Activated CD4-positive, CD25-positive, alpha-beta regulatory T cell (primary cell): ENCODE measurements at places on chromosomes 7 and 10.

- no peak for DNase-seq
These were observed 11.8 kb downstream of the FOXP2 start for GRCh38 chr7:114426382-114426781.

GRCh38 chr7:47390914-47391313 is 191.0 kb downstream of the TNS3 start:
- DNase-seq: no peak

DNA sequence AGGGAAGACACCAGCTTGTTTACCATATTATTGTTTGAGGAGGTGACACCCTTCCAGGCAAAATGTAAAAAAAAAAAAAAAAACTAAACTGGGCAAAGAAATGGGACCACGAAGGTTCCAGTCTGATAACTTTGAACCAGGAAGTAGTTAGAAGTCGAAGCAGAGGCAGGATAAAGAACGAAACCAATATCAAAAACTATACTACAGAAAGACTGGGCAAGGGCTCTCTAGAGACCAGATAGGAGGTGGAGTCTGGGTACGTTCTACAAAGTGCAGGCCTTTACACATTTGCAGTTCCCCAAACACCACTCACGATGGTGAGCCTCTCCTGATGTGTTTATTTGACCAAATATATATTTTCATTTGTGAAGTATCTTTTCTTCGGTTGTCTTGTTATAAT is 125.7 kb upstream of the CDK1 start:
- no peak for DNase-seq

GRCh38 chr10:88616250-88616977 is 29.9 kb downstream of the LIPJ start:
- no peak for DNase-seq

DNA sequence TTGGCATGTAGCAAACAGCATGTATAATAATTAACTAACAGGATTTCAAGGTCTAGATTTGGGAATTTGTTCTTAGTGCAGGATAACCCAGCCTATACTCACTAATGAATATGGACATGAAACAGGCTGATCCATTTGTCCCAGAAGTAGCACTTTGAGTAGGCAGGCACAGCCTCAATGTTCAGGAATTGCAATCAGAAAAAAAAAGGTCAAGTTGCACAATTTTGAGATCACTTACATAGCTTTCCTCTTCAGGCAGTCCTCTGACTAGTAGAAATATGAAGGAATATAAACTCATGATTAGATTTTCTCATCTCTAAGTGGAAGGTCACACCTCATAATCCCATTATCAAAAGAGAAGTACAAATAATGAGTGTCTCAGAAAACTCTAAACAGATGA is 921.4 kb upstream of the CELF2 start:
- DNase-seq: no peak

GRCh38 chr10:80713398-80713928 is 175.8 kb downstream of the SH2D4B start:
- DNase-seq: no peak

- DNase-seq: no peak
These were observed 204.7 kb downstream of the EBF3 start for GRCh38 chr10:129759214-129760002.

DNA sequence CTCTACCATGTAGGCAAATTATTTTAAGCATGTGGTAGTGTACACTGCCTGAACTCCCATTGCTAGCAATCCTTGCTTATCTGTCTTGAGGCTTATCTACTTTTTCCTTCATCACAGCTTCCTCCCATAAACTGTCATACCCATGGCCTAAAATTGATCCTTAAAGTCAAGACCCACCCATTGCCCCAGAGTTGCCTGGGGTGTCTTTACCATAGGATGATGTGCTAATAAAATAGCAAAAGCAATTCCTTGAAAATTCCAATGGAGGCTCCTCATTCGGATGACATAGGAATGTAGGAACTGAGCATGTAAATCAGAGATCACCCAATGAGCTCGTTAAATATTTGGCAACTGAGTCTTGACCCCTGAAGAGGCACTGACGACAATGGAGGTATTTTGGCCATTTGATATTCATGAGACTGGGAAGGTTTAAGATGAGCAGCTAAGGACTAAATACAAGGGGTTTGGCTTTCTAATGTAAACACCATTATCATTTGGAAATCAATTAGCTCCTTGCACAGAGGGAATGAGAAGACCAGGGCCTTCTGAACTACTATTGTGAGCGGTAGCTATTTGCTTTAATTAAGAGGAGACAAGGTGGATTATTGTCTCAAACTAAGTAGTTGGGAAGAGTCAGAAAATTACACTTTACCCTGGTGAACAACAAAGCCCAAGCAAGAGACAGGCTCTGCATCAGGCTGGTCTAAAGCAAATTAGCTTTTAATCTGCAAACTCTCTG is 234.9 kb downstream of the GATA3 start:
- DNase-seq: no peak

GRCh38 chr10:123640016-123640535 is 26.1 kb upstream of the GPR26 start:
- no peak for DNase-seq

GRCh38 chr7:20458521-20458920 is 127.8 kb downstream of the ITGB8 start:
- no peak for DNase-seq

DNA sequence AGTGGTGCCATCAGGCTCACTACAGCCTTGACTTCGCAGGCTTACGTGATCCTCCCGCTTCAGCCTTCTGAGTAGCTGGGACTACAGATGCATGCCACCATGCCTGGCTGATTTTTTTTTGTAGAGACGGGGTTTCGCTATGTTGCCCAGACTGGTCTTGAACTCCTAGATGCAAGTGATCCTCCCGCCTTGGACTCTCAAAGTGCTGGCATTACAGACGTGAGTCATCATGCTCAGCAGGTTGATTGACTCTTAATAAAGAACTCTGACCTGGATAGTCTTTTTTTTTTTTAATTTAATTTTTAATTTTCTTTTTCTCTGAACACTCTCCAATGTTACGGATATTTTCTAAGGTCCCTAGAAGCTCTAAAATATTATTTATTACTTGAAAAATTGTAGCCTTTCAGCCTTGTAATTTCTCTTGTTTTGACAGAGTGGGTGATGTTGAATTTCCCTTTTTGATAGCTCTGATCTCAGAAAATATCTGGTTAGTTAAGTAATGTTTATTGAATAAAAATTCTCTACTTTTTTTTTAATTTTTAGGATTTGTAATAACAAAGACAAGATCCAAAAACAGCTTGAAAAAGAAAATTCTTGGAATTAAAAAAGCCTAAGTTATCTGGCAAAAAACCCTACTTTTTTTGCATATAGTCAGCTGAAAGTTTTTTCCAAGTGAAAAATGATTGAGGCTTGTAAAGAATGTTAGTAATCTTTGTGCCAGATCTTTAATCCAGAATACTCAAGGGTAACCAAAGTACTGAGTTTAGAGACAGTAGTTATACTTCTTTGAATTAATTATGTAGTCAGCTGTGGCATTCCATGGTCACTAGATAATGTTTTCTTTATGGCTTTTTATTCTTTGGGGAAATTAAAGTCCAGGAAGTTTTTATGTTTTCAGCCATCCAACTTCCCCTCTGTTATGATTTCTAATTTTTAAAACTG is 26.7 kb downstream of the TBC1D12 start:
- no peak for DNase-seq

GRCh38 chr10:81594991-81595390 is 280.0 kb upstream of the NRG3 start:
- DNase-seq: no peak

DNA sequence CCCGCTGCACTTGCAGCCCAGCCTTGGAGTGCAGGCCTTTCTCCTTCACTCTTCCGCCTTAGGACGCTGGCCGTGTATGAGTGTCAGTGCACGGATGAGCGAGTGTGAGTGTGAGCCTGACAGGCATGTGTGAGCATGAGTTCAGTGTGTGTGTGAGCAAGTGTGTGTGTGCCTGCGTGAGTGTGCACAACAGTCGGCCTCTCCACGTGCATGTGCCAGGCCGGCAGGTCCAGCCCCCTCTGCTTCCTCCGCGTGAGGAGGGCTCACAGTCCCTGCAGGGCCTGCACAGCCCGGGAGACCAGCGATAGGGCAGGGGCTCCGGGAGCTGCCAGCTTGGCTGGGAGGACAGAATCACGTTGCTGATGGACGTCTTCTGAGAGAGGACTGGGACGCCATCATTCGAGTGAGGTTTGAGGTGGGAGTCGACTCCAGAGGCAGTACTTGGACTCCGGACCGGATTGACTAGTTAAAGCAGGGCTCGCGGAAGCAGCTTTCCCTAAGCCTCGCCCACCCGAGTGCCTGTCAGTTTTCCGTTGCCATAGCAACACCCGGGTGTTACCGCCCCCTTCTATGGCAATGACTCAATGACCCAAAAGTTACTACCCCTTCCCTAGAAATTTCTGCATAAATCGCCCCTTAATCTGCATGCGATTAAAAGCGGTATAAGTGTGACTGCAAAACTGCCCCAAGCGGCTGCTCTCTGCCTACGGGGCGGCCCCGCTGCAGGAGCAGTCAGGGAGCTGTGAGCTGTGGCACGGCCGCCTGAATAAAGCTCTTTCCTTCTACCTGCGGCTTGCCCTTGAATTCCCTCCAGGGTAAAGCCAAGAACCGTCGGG is 19.6 kb upstream of the CFAP46 start:
- DNase-seq: peak; percentile 29

DNA sequence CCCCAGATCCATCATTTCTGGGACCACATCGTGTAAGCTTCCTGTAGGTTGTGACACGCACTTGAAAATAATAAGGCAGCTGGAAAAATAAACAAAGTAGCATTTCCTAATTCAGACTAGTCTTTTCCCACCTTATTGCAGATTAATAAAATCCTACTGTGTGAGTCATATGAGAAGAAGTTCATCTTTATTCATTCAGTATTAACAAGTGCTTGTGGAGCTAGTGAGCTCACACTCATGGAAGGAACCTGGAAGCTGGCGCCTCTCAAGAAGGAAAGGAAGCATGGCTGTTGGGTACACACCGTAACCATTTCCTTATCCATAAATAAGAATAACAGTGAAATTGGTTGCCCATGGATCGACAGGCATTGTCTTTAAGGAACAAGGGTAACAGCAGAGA is 152.6 kb upstream of the PFKP start:
- no peak for DNase-seq

- DNase-seq: no peak
These were observed 37.4 kb downstream of the CCDC6 start for GRCh38 chr10:59868696-59869593.

DNA sequence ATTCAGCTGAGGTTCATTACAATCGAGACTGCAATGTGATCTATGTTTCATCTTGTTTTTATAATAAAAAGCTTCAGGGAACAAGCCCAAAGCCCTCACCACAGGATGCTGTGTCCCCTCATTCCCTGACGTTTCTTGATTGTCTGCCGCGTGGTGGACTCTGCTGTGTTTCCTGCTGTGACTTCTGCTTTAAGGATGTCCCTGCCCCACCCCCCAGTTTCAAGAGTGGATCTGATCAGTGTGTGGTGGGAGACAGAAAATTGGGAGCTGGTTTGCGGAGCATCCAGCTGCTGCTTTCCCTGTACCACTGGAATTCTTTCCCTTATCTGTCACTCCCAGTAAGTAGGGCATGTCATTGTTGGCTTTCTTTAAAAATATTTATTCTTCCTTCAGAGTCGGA is 86.2 kb downstream of the CREM start:
- DNase-seq: no peak

DNA sequence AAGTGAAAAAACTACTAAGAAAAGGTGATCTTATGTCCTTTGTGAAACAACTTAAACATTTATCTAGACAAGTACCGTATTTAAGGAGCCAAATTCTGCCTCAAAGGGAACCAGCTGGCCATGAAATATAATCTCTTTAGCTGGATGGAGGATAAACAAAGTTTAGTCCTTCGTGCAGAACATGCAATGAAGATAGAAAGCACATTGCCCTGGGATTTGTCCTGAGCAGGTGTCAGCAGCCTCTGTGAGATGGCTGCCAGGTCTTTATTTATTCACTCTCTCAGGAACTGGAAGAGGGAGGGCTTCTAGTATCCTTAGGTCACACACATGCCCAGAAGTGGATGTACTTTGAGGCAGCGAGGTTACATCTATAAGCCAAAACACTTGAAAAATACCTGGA is 57.4 kb upstream of the CASD1 start:
- DNase-seq: no peak

GRCh38 chr10:109996225-109996624 is 11.6 kb upstream of the ADD3 start:
- no peak for DNase-seq

DNA sequence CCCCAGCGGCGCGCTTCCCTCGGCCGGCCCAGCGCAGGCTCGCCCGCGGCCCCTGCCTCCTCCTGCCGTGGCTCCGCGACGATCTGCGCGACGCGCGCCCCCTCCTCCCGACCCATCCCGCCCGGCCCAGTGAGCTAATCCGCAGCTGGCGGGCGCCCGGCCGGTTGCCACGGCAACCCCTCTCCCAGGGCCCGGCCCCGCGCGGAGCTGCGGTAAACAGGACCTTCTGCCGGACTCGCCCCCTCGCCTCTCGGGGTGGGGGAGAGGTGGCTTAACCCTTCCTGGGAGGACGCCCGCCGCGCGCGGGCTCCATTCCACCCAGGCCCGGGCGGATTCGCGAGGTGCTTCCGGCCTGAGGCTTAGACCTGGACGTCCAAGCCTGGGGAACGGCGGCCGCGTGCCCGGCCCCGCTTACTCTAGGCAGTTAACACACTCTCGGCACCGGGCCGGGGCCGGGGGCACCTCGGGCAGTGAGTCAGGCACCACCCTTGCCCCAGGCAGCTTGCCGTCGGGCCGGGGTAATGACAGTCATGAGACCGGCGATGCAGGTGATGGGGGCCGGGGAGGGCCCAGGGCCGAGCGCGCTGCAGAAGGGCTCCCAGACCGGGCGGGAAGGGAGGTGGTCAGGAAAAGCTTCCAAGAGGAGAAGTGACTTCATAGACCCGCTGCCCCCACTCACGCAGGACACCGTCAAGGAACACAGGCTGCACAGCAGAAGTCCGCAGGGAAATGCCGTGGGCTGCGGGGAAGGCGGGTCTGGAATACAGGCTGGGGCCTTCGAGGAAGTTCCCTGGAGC is at the start of gene DENND2A:
TSS of gene DENND2A (minus strand) at position 87 of the 797 bp plus-strand sequence. CDS start 38,416 bp downstream, outside the sequence.
- no peak for DNase-seq

- DNase-seq: no peak
These were observed 102.8 kb downstream of the PIP4K2A start for GRCh38 chr10:22611425-22612115.

GRCh38 chr10:131116991-131117375 is 194.5 kb downstream of the TCERG1L start:
- no peak for DNase-seq

GRCh38 chr7:142607351-142607750 is 141.9 kb upstream of the PRSS1 start:
- DNase-seq: no peak

DNA sequence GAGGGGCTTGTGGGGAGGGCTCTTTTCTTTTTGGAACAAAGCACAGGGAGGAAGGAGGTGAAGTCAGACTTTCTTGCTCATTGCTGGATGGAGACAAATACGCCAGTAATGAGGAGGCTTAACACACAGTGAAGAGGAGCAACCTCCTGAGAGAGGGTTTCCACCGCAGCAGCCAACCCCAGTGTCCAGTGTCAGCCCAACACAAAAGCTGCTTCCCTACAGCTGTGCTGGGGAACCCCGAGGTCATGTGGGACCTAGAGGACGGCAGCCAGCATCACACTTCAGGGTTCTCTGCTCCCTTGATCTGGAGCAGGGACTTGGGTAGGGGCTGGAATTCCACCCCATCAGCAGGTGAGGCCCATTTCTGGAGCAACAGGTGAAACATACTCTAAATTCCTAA is 7.7 kb downstream of the BLNK start:
- no peak for DNase-seq
